ENCODE measurements at places on chromosomes 13 and 19.

GRCh38 chr13:112483299-112483698 lies 104.7 kb downstream of the TUBGCP3 start:
- no peak for DNase-seq

GRCh38 chr13:43285933-43286597 lies 262.7 kb downstream of the DNAJC15 start:
- peak; percentile 88 for DNase-seq

DNA sequence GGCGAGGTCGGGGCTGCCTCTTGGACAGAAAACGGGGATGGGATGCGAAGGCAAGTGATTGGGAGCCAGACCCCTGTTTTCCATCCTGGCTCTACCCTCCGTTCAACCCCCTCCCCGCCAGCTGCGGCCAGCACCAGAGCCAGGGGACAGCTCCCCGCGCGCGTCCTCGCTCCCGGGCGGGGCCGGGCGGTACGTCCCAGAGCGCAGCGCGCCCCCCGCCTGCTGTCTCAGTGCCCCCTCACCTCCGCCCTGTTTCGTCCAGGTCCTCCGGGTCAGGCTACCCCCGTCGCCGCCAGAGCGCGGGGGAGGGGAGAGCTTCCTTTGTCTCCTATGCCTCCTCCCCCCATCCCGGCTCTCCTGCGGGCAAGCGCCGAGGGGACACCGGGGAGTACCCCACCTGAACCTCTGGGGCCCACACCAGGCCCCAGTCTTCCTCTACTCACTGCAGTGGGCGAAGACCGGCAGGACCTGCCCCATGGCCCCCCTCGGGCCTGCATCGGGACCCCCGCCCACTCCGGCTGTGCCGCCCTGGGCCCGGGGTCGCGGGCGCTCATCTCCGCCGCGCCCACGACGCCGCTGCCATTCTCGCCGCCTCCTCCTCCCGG lies 396 bp downstream of the RTN2 start:
- no peak for DNase-seq

DNA sequence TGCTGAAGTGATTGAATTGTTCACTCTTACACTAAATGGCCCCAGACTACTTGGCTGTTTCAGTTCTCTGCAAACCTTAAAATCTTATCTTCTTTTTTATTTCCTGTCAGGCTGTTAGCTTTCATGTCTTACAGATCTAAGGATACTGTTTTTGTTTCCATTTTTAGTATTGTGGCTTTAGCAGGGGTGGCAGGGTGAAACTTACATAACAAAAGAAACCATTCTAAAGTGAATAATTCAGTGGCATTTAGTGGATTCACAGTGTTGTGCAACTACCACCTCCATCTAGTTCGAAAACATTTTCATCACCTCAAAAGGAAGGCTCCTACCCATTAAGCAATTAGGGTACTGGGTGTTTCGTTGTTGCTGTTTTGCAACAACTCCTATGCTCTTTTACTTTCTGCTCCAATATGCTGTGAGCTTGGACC lies 19.8 kb downstream of the TMEM272 start:
- no peak for DNase-seq

DNA sequence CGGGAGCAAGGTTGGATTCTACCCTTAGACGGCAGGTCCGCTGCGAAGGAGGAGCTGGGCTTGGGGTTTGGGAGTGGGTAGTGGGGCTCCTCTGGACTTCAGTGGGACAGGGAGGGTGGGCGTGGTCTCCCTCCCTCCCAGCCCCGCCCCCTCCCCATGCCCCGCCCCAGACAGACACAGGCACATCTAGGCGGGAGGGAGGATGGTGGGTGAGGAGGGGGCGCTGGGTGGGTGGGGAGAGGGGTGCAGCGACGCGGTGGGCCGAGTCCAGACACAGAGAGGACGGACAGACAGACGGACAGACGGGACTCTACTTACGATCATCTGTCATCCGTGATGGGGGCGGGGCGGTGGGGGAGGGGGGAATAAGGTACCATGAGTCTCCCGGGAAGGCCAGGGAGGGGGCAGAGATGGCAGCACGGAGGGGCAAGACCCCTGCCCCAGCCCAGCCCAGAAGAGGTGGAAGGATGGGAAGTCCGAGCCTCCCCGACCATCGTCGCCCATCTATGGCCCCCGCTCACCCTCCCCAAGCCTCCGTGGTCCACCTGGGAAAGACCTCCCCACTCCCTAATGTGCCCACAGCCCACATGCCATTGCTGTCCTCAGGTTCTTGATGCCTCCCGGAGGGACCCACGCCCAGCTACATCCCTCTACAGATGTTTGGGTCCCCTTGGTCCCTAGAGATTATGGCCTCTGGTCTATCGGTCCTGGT lies 64.8 kb downstream of the UNC13A start:
- DNase-seq = no peak

DNA sequence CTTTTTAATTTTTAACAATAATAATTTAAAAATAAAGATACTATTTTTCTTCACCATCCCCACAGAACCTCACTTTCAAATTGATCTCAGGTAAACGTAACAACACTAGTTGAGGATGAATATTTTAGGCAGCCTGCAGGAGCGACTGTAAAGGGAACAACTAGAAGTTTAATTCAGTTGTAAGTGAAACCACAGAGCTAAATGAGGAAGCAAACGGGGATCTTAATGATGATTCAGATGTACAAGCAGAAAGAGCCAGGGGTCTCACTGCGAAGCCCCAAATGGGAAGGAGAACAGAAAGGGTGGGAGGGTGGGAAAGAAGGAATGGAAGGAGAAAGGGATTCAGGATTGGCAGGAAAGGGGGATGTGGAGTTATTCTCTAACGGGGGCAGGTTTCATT lies 54.6 kb upstream of the RAP2A start:
- DNase-seq = no peak

- DNase-seq = no peak
Measured at GRCh38 chr19:42226886-42227285, 6.8 kb downstream of the ZNF526 start.

DNA sequence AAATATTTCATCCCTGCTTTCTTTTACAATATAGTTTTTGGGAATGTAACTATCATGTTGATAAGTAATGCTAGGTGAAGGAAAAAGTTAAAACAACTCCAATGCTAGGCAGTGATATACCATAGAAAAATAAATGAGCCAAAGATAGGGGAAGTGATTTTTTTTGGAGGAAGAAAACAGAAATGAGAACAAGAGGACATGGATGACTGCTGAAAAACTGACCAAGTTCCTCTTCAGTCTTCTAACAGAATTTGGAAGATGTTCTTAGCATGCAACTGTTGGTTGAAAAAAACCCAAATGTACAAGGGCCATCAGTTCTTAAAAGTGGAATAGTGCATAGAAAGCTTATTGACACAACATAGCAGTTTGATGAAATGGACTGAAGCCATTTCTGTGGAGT lies 262.5 kb upstream of the STARD13 start:
- DNase-seq = no peak

DNA sequence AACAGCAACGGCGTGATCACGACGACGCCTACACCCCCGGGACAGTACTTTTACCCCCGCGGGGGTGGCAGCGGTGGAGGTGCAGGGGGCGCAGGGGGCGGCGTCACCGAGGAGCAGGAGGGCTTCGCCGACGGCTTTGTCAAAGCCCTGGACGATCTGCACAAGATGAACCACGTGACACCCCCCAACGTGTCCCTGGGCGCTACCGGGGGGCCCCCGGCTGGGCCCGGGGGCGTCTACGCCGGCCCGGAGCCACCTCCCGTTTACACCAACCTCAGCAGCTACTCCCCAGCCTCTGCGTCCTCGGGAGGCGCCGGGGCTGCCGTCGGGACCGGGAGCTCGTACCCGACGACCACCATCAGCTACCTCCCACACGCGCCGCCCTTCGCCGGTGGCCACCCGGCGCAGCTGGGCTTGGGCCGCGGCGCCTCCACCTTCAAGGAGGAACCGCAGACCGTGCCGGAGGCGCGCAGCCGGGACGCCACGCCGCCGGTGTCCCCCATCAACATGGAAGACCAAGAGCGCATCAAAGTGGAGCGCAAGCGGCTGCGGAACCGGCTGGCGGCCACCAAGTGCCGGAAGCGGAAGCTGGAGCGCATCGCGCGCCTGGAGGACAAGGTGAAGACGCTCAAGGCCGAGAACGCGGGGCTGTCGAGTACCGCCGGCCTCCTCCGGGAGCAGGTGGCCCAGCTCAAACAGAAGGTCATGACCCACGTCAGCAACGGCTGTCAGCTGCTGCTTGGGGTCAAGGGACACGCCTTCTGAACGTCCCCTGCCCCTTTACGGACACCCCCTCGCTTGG lies 966 bp downstream of the JUNB start:
- DNase-seq = no peak

DNA sequence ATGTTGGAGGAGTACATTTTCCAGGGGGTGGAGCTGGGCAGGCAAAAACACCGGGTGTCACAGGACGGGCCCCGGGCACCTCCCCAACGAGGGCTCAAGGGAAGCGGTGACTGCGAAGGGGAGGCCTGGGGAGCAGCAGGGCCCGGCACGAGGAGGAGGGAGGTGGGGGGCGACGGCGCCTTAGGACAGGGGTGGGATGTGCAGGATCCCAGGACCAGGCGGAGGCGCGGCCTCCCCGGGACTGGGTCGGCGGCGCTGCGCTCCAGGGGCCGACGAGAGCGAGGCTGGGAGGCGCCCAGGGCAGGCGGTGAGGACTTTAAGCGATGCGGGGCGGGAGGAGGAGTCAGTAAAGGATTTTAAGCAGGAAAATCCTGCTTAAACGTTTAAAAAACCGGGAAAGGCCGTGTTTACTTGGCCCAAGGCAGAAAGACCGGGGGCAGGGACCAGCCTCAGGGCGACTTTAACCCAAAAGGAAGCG lies 427 bp downstream of the ZNF160 start:
- no peak for DNase-seq

DNA sequence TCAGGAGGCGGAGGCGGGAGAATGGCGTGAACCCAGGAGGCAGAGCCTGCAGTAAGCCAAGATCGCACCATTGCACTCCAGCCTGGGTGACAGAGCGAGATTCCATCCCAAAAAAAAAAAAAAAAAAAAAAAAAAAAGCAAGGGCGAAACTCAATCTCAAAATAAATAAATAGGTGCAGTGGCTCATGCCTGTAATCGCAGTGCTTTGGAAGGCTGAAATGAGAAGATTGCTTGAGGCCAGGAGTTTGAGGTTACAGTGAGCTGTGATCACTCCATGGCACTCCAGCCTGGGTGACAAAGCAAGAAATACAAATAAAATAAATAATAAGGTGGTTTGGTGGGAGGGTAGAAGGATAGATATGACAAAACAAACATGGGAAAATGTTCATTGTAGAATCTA lies 39.0 kb upstream of the CYP2S1 start:
- no peak for DNase-seq

GRCh38 chr19:35739275-35740107 lies 2.8 kb downstream of the IGFLR1 start:
- no peak for DNase-seq

GRCh38 chr19:46803555-46803954 lies 15.2 kb upstream of the SLC1A5 start:
- DNase-seq = no peak

- DNase-seq = no peak
Measured at GRCh38 chr19:6723738-6724137, 3.3 kb upstream of the C3 start.

DNA sequence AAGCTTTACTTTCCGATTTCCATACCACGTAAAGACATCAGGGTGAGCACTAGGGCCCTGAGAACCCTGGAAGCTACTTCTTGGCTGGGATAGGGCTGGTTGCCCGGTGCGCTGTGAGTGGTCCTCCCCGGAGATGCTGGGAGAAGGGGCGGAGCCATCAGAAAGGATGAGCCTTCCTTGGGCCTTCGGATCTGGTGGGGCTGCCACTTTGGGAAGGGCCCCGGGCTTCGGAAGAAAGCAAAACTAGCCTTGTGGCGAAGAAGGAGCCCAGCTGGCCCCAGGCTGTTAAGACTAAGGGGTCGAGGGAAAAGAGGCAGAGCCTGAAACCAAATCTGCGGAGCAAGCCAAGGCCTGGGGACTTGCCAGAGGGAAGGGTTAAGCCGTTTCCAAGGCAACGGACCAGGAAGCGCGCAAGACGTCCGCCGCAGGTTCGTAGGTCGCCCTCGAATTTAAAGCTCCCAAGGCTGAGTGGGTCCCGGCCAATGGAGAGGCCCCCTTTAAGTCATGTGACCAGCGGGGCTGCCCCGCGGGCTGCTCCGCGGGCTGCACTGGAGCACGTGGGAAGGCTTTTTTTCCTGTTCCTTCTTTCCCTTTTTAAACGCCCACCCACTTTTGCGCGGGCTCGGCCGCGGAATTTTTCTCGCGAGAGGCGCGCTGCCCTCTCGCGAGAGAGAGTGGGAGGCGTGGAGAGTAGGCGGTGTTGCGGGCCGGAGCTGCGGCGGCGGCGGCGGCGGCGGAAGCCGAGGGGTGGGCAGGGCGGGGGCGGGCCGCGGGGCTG lies 426 bp upstream of the AKAP11 start:
- peak; percentile 94 for DNase-seq

Data from astrocyte of the cerebellum (primary cell).